Esophagus muscularis mucosa (tissue), 4 donors: ENCODE measurements at places on chromosomes 4 and X. TPM values are rescaled to one million over a fixed set of nuclear protein-coding genes. Genes with fewer than 3 reads are reported as not detected.

The TCP11X2 gene
- total RNA-seq = not detected

The TMEM47 gene
- 261 TPM for total RNA-seq

The FGD1 gene
- total RNA-seq = 11.4 TPM

The DCAF4L1 gene
- total RNA-seq = 0.29 TPM

The PACRGL gene
- 22.7 TPM for total RNA-seq

The ZCCHC18 gene
- 4.6 TPM for total RNA-seq

The FGF5 gene
- 1.3 TPM for total RNA-seq

The MBNL3 gene
- 13.8 TPM for total RNA-seq

The UGT2B17 gene
- not detected for total RNA-seq

The PABPC1L2A gene
- total RNA-seq = not detected
